ENCODE measurements at places on chromosomes 5 and 9.

DNA sequence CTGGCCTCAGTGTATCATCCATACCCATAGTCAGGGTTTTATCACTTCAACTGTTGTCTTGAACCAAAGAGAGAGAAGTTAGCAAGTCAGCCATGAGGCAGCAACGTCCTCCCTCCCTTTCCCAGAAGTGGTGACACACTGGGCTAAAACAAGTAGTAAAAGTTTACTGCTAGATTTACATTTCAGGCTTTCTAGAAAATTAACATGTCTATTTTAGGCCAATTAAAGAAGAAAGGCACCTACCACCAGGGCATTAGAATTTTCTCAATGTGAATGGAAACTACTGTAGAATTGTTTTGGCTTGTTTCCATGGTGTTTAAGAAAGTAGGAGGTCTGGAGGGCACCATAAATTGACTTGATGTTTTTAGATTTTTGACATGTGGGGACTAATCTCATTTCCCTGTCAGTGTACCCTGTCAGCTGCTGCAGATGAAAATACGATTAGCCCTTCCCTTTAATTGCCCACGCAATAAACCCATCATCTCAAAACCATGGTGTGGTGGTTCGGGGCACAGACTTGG lies 121.8 kb upstream of the ELL2 start:
- DNase-seq = no peak

GRCh38 chr9:2087500-2088313 lies 72.6 kb downstream of the SMARCA2 start:
- peak; percentile 76 for DNase-seq

- no peak for DNase-seq
Observed at GRCh38 chr9:87618931-87619330, 107.0 kb upstream of the CTSL start.

- DNase-seq = no peak
Observed at GRCh38 chr5:101080462-101081240, 177.6 kb upstream of the ST8SIA4 start.

DNA sequence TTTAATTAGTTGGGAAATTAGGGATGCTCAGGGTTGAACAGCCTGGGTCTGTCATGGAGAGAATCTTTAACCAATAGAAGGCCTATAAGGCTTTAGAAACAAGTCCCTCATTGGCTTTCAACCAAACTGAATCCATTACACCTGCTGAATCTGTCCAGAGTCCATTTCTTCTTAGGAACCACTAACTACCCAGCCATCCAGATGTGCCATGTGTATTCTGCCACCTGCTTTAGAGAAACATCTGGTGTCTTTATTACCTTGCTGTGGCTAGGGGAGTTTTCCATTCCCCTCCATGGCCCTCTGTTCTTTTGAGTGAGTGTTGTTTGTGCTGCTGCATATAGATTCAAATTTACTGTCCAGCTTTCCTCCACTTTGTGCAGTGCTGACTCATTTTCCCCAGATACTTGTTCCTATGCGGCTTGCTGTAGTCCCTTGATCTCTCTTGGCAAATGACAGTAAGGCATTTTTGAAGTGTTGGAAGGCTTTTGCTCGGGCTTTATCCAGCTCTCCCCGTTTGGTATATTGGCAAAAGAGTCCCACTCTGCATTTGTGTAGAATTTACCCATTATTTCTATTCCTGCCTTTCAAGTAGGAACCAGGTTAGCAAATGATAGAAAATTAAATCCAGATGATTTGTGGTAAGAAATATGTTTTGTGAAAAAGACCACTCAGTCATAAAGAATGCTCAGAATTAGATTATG lies 54.6 kb downstream of the NLN start:
- no peak for DNase-seq

- no peak for DNase-seq
Observed at GRCh38 chr5:143230676-143230996, 172.8 kb downstream of the NR3C1 start.

DNA sequence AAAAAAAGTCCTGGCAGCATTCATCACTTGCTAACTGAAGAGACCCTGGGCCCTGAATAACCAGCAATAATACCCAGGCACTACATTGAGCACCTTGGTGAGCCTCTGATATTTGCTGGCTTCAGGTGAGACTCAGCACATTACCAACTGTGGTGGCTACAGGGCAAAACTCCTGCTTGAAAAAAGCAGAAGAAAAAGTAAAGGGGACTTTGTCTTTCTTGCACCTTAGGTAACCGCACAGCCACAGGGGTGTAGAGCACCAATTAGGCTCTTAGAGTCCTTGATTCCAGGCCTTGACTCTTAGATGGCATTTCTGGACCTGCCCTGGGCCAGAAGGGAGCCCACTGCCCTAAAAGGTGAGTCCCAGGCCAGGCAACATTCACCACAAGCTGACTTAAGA lies 269.5 kb downstream of the AUH start:
- DNase-seq = no peak

DNA sequence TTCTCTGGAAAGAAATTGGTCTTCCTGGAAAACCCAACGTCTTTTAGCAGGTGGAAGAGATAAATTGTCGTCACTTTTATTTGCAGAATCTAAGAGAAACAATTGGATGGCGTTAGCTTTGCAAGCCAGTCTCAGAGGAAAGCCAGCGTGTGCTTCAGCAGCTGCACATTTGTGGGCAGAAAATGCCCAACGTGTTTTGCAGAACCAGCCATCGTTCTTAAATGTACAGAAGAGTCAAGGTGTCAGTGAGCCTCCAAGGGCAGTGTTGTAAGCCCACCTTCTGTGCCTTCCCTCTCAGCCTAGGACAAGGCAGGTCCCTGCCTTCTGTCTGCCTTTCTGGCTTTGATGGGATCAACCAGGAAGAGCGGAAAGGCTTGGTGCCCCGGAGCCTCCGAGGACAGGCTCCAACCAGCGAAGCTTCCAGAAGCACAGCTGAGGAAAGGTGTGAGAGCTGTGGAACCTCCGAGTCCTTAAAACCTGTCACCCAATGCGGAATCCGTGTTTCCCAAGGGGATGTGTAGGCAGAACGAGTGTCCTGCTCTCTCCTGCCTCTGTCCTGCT lies 116.0 kb upstream of the IRX2 start:
- no peak for DNase-seq

DNA sequence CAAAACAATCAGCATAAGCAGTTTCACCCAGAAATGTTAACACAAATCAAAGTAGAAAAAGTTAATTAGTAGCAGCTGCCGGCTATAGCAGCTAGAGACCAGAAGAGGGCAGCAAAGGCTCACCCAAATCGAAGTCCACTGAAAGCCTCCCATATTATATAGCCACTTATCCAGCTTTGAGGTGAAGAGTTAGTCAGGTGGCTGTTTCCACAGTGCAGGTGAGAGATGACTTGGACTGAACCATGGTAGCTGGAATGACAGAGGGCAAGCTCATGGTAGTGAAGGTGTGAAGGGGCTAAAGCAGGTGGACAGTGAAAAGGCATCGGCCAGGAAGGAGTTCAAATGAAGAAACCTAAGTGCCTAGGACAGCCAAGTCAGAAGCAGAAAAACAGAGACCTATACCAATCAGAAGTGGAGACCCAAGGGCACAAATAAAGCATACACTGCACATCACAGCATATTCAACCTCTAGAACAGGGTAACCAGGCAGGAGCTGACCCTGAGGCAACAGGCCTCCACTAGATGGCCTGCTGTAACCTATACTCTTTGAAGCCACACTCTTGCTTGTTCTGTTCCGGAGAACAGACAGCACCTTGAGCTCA lies 7.2 kb upstream of the RNF38 start:
- DNase-seq = peak; percentile 53

- DNase-seq = peak; percentile 34
Observed at GRCh38 chr9:36450110-36450732, 50.2 kb upstream of the RNF38 start.

DNA sequence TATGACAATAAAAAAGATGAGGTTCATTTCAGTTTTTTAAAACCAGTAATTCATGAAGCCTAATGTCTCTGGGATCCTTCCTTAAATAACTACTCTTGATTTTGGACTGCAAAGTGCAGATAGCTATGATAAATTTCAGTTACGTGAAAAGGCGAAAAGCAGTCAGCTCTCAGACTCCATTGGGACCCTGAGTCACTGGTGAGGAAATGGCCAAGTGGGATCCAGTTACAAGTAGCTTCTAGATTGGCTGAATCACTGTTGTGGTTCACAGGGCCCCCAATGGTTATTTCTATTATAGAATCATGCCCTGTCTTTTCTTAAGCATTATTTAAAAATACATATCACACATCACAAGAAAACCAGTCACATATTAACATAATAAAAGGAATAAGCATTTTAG lies 31.1 kb upstream of the PPP3R2 start:
- peak; percentile 21 for DNase-seq

DNA sequence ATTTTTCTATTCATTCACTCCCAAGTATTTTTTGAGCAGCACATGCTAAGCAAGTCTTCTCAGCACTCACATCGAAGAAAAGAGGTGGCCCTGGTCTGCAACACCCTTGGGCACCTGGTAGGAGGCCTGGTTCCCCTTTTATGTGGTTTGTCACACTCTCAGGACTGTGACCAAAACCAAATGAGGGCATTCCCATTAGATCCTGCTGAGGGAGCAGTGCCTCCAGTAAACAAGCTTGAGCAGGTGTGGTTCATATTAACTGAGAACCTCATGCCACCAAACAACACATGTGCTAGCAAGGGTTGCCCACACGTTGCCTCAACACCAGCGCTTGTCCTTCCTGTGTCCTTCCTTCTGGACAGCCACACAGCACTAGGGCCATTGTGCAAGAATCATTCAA lies 26.9 kb upstream of the SYK start:
- peak; percentile 78 for DNase-seq

DNA sequence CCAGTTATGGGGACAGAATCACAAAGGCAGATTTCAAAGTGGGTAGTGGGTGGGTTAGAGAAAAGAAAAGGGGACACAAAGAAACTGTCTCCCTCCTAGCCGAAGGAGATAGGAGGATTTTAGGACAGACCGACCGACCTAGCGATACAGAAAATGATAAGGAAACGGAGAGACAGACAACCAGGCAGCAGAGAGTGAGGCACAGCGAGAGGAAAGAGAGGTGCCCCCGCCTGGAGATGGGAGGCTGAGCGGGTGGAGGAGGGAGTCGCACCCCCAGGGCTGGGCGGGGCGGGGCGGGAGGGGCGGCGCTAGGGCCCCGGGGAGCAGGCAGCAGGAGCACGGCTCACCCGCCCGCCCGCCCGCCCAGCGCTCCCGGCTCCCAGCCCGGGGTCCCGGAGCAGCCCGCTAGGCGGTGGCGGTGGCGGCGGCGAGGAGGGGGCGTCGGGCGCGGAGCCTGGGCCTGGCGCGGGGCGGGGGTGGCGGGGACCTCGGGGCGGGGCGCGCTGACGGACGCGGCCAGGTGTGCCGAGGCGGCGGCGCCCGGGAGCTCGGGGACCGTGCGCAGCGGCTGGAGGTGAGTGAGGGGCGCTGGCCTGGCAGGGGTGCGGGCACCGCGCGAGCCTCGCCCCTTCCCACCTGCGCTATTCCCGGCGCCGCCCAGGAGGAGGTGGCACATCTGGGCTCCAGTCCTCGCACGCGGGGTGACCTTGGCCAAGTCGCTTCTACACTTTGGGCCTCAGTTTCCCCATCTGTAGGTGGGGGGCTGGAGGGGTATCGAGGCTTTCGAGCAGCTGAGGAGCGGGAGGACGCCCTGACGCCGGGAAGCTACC lies 15.9 kb upstream of the SYNPO start:
- DNase-seq = peak; percentile 43

- peak; percentile 59 for DNase-seq
Observed at GRCh38 chr9:89576404-89576839, 28.4 kb upstream of the GADD45G start.

DNA sequence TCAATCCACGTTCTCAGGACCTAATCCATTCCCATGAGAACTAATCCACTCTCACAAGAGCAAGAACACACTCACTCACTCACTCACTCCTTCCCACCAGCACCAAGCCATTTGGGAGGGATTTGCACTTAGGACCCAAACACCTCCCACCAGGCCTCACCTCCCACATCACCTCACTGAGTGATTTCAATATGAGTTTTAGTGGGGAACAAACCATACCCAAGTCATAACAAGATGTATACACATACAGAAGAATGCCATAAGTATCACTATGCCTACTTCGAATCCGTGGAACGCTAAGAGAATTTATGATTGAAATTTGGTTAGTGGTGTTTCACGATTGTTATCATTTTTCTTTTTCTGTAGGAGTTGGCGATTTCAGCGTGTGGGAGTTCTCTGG lies 29.3 kb upstream of the CTSL start:
- no peak for DNase-seq

DNA sequence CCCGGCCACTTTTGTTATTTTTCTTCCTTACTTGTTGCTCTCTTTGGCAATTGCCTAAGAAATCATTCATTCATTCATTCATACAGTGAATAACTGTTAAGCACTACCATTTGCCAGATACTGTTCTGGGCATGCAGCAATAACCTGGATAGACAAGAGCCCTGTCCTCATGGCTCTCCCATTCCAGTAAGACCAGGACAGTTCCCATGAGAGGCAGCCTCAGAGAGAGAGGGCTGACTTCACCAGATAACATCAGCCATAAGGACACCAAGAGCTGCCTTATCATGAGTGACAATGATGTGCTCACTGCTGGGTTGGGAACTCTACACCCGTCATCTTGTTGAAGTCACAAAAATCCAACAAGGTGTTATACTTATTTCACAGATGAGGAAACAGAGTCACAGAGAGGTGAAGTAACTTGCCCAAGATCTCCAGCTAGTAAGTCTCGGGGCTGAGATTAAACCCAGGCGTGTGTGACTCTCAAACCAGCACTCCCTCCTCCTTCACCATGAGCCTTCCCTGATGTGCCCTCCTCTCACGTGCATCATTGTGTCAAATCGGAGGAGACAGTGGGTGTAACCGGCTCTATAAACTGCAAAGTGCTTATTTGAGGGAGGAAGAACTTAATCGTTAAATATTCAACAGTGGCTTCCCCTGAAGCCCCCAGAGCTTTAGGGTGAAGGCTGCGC lies 61.1 kb upstream of the TBC1D2 start:
- no peak for DNase-seq

DNA sequence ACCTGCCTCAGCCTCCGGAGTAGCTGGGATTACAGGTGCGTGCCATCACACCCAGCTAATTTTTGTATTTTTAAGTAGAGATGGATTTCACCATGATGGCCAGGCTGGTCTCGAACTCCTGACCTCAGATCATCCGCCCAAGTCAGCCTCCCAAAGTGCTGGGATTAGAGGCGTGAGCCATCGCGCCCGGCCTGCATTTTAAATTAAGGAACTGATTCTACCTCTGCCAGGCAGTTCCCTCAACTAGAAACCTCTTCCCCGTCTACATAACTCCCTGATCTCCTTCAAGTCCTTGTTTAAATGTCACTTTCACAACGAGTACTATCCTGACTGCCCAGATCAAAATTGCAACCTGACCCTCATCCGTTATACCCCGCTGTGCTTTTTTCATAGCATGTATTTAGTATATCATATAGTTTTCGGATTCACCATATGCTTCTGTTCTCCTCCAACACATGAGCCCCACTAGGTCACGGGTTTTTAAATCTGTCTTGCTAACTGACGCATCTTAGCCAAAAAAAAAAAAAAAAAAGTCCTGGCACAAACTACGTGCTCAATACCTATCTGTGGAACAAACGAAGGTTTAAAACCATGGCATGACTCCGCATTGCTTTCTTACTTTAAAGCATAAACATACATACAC lies 858 bp upstream of the SOWAHA start:
- DNase-seq = no peak

DNA sequence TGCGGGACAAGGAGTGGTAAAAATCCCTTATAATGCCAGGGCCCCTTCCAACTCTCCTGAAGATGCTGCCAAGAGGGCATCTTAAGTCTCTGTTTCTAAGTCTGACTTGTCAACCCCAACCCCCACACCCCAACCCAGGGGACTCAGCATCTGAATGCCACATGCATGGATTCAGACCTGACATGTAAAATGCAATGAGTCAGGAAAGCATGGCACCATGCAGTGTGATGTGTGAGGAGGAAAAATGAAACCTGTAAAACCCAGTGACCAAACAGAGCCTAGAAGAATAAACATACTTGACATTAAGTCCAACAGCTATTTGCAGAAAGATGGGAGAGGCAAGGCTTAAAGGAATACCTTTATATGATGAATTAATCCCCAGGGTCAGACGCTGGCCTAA lies 112.4 kb downstream of the ASTN2 start:
- DNase-seq = no peak
